ENCODE measurements at places on chromosomes 2 and 18. TPM values are rescaled to one million over a fixed set of nuclear protein-coding genes. Genes with fewer than 3 reads are reported as not detected.

DNA sequence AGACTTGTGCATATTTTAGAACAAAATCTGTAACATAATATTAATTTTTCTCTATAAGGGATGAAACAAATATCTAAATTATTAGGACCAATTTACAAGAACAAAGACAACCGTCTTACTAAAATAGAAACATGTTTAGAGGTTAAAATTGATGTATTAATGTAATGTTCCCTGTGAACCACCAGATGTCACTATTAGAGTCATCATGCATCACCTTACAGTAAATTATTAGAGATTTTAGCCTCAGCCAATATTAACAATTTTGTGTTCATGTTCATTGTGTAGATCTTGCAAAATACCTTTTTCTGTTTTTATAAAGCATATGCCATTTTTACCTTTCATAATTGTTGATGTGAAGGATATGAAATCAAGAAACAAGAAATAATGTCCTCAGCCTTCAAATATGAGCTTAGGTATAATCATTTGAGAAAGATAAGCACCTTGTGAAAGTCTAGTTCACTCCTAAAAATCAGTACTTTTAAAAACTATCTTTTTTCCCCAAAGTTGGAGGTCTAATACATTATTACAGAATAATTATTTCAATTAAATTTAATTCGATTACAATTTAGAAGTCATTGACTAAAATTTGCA lies 344.3 kb upstream of the KCNH7 start:
- no peak for DNase-seq

DNA sequence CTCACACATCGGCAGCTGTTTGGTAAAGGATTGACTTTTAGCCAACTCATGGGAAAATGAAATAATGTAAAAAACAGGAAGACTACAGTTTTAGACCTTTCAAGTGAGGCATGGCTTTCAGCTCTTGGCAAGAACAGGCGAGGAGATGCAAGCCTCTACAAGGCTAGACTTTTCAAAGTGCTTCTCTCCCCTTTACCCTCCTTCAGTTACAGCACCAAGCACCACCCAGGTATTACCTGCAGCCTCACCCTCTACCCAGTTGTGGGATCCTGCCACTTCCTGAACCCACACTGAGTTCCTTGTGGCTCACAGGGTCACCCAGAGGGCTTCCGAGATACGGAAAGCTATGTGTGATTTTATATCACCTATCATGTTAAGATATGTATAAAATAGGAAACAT lies 14.7 kb downstream of the UGT1A10 start:
- DNase-seq: no peak

DNA sequence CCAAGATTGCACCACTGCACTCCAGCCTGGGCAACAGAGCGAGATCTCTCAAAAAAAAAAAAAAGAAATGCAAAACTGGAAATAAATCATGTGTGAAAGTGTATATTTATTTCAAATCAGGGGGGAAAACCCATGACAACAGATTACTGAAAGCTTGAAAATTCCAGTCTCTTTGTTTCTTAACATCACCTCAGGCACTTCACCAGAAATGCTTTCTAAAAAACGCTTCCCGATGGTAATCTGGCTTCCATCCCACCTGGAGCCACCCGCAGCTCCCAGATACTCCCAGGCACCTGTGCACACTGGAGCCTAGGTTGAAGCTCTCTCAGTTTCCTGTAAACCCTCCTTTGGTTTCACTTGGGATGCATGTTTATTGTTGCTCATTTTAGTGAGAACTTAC lies 7.2 kb upstream of the ITGB6 start:
- no peak for DNase-seq

DNA sequence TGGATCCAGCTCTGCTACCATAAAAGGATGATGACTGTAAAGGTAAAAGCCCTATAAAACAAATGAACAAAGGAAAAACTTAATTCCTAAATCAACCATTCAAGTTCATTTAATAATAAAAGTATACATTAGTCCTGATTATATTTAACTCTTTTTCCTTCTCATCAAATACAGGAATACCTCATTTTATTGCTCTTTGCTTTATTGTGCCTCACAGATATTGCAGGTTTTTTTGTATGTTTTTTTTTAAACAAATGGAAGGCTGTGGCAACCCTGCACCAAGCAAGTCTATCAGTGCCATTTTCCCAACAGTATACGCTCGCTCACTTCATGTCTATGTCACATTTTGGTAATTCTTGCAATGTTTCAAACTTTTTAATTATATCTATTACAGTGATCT lies 38.2 kb downstream of the USP37 start:
- no peak for DNase-seq

GRCh38 chr18:63828656-63829055 lies 53.4 kb downstream of the SERPINB7 start:
- DNase-seq: no peak

DNA sequence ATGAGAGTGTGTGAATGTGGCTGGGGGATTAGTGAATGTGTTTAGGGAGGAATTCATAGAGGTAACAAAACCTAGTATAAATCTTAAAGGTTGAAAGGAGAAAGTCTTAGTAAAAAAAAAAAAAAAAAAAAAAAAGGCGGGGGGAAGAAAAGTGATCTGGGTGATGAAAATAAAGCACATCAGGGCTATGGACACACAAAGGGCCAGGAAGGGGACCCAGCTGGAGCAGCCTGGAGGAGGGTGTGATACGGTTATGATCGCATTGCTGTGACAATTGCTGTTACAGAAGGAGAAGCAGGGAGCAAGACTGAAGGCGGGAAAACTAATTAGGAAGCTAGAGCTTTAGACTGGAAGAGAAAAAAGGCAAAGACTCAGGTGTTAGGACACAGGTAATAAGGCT lies 85.4 kb downstream of the DLGAP1 start:
- DNase-seq: no peak

DNA sequence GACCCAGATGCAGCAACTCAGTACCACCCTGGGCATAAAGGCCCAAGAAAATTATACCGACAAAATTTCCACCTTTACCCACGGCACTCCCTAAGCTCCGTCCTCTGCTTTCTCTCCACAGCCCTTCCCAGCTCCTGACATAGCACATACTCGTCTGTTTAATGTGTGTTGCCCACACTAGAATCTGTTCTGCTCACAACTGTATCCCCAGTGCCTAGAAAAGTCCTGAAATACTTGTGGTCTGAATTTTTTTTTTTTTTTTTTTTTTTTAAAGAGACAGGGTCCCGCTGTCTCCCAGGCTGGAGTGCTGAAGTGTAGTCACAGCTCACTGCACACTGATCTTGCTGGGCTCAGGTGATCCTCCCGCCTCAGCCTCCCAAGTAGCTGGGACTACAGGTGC lies 62.3 kb downstream of the ADCY3 start:
- no peak for DNase-seq

GRCh38 chr2:20433249-20433648 lies 13.6 kb upstream of the RHOB start:
- DNase-seq: no peak

GRCh38 chr18:41406834-41407233 lies 548.2 kb upstream of the PIK3C3 start:
- DNase-seq: no peak

DNA sequence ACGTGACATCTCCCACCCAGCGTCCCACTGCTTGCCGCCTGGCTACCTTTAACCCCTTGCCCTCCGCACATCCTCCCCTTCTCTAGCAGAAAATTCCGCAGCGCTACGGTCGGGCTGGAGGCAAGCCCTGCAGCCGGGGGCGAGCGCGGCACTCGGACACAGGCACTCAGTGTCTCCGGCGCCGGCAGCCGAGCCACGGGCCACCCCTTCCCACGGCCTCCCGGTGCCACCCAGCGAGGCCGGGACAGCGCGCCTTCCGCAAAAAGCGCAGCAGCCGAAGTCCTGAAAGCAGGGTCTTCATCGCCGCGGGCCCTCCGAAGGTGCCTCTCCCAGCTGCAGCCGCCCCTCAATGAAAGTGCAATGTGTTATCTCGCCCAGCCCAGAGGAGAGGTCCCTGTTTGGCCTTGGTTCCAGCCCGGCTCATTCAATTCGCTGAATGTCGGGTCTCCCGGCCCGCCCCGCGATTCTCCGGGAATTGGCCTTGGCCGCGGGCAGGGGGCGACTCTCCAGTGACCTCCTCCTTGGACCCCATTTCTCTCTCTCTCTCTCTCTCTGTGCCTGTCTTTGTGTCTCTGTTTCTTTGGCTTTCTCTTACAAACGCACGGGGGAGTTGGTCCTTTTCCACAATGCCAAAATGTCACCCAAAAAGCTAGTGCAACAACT lies 1.1 kb downstream of the DLGAP1 start:
- peak; percentile 74 for DNase-seq

- no peak for DNase-seq
These were observed 23.8 kb upstream of the EML6 start for GRCh38 chr2:54699665-54700064.

- no peak for DNase-seq
These were observed 9.1 kb upstream of the COL3A1 start for GRCh38 chr2:188964976-188965546.

DNA sequence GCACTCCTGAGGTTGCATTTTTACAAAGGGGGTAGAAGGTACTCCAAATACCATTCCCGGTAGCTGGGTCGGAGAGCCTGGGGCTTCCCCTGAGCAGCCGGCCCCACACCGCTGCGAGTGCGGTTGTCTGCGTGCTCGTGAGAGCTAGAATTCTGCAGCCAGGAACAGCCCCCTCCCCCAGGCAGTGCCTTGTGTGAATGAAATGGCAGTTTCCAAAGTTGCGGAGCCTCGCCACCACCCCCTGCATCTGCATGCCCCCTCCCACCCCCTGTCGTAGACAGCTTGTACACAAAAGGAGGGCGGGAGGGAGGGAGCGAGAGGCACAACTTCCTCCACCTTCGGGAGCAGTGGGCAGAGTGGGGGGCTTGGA lies 1.1 kb downstream of the MYCN start:
- peak; percentile 94 for DNase-seq

The CRYGC gene
- total RNA-seq: not detected

The SLC11A1 gene
- total RNA-seq: not detected

The GAL3ST2 gene
- not detected for total RNA-seq

The SGPP2 gene
- total RNA-seq: not detected

The RFX8 gene
- not detected for total RNA-seq

The LBX2 gene
- 0.11 TPM for total RNA-seq

The GRB14 gene
- total RNA-seq: 6.0 TPM
